ENCODE measurements at places on chromosomes 3 and 15.

GRCh38 chr3:183584914-183585280 is 29.4 kb upstream of the KLHL6 start:
- DNase-seq, result no peak

DNA sequence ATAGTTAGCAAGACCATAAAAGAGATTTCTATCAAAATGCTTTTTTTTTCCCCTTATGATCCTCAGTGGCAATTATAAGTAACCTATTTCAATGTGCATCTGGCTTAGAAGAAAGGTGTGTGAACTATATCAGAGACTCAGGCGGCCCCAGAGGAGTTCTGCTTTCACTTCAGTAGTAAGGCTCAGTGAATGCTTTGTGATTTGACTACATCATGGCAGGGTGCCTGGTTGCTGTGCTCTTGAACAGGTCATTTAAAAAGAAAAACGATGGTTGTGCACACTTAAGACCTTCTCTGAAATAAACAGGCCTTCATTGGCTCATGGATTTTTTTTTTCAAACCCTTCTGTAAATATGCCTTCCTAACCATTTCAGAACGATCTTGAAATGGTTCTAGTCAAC is 400.4 kb upstream of the RARB start:
- no peak for DNase-seq

DNA sequence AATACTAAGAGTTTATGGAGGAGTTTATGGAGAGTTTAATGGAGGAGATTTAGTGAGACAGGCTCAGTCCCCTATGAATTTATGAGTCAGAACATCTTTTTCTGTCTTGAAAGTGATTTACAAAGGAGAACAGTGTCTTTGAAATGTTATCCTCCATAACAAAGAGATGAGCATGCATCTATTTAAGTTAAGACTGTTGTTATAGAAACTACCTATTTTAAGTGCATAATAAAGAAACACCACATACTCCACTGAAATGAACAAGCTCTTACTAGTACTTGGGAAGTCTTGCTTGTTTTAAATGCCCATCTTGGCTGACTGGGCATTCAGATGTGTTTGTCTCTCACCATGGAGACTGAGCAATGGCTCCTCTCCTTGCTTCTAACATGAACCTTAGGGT is 118.7 kb upstream of the ACP3 start:
- no peak for DNase-seq

DNA sequence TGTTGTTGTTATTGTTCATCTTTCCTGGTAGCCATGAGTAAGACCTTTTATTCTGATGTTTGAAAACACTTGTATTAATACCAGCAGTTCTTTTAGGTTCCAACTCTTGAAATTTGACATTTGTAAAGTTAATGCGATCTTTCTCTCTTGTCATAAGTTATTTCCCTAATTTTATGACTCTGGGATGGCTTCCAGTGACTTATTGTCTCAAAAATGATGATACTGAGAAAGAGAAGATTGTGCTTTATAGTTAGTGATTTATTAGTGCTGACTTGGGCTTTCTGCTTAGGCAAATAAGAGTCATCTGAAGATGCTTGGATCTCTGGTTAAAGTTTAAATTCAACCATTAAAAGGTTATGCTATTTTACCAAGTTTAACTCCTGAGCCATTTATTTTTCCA is 715.2 kb downstream of the GRM7 start:
- no peak for DNase-seq

DNA sequence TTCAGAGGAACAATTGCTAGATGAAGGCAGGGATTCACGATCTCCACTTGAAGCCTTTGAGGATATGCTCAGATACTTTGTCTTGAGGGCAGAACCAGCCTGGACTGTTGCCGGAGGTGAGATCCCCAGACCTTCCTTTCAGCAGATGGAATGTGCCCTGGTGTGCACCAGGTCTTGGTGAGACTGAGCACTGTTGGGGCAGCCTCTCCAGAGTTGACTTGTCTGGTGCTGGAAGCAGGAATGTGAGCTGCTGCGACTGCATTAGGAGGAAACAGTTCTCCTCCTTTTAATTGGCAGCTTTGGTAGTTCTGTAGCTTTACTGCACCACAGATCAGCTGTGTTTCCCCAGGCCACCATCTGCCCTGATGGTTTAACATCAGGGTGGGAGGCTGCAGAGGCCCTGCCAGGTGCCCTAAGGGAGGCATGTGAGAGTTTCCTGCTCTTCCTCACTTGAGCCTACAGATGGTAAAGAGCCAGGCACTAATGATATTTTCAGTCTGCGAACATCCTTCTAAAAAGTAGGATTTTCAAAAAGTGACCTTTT is 58.5 kb downstream of the CTDSPL start:
- DNase-seq, result no peak

DNA sequence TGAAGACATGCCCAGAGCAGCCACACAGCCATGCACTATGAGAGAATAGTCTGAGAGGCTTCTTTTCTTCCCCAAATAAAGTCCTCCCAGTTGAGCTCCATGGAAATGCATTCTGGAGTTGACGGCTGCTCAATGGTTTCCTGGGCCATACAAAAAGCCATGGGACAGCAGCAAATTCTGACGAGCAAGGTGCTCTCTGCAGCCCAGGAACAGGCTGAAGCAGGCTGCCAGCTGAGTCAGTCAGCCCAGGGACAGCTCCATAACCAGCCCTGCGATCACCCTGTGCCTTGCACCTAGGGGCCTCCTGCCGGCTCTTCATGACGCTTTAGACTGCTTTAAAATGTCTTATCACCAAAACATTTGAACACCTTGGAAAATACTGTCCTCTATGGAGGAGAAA is 256.3 kb upstream of the CHRNA7 start:
- no peak for DNase-seq

DNA sequence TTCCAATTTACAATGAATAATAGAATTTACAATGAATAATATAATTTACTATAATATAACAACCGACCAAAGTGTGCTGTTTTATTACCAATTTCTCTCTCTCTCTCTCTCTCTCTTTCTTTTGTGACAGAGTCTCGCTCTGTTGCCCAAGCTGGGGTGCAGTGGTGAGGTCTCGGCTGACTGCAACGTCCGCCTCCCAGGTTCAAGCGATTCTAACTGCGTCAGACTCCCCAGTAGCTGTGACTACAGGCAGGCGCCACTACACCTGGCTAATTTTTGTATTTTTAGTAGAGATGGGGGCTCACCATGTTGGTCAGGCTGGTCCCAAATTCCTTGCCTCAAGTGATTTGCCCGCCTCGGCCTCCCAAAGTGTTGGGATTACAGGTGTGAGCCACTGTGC is 17.0 kb upstream of the CCNL1 start:
- DNase-seq, result no peak

GRCh38 chr3:151644986-151645385 is 88.7 kb upstream of the AADACL2 start:
- no peak for DNase-seq

DNA sequence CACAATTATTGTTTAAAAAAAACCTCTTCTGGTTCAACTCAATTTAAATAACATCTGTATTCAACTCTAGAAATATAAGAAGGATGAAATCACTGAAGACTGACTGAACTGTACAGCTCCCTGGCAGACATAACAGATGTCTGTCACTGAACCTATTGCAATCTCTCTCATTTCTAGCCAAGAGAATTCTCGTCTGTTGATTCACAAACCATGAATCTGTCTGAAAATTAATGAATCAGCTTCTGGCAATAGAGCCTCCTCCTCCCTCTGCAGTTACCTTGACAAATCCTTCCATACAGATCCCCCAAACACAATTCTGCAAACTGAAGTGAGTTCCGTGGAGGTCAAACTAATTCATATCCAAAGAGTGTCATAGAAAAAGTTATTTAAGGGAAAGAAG is 561.4 kb downstream of the PYDC2 start:
- DNase-seq, result no peak

- DNase-seq, result no peak
Observed at GRCh38 chr3:167030082-167030725, 349.9 kb downstream of the ZBBX start.

- DNase-seq, result no peak
Observed at GRCh38 chr15:91099995-91100813, at the start of gene SV2B. TSS of gene SV2B (plus strand) at chr15:91100257. CDS start at chr15:91226264, 126,007 bp downstream.

GRCh38 chr15:39919411-39919747 is 687 bp downstream of the GPR176 start:
- DNase-seq, result no peak

- DNase-seq, result no peak
Observed at GRCh38 chr3:126026277-126026751, 57.3 kb downstream of the ROPN1B start.

DNA sequence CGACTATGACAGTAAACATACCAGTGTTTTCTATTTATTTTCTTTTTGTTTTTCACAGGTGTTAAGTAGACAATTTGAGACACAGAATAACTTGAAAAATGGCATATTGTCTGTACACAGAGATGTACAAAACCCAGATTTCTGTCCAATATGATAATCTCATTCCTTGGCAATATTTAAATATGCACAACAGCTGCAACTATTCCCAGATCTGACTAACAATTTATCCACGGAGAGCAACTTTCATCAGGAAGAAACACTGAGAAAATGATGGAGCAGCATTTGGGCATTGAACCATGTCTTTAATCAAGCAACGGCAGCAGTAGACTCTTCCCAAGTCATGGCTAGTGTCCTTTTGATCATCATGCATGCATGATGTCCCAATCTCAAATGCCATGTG is 452.6 kb downstream of the ZPLD1 start:
- no peak for DNase-seq

Data from activated CD8-positive, alpha-beta memory T cell treated with anti-CD3 and anti-CD28 coated beads for 4 hours (primary cell).